Left renal cortex interstitium (tissue), 4 donors: ENCODE measurements at places on chromosomes 5 and 9. TPM values are rescaled to one million over a fixed set of nuclear protein-coding genes. Genes with fewer than 3 reads are reported as not detected.

- no peak for DNase-seq
These were observed 203.4 kb upstream of the RASEF start for GRCh38 chr9:83266331-83266665.

GRCh38 chr5:149257131-149257530 lies 14.5 kb upstream of the AFAP1L1 start:
- no peak for DNase-seq

DNA sequence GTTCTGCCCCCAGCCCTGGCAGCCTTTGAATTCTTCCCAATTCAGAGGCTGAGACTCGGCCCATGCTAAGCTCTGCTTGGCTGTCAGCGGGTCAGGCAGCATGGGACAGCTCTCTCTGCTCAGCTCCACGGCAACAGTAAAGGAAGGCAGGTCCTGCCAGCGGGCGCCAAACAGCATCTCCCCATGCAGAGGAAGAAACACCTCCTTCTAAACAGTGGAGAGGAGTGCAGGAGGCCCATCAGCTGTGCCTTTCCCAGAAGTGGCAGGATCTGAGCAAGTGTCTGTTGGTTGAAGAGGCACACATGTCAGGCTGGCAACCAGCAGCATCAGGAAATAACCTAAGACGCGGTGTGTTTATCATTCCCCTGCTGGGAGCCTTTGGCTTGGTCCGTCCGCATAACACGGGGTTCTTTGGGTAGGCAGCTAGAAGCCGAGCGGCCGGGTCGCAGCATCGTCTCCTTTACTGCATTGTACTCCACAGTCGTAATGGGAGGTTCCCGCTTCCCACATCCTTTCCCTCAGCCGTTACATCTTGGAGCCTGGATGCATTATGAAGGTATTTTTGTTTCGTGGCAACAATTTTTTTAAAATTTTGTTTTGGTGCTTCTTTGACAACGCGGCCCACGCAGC lies 42.7 kb upstream of the NCS1 start:
- no peak for DNase-seq

DNA sequence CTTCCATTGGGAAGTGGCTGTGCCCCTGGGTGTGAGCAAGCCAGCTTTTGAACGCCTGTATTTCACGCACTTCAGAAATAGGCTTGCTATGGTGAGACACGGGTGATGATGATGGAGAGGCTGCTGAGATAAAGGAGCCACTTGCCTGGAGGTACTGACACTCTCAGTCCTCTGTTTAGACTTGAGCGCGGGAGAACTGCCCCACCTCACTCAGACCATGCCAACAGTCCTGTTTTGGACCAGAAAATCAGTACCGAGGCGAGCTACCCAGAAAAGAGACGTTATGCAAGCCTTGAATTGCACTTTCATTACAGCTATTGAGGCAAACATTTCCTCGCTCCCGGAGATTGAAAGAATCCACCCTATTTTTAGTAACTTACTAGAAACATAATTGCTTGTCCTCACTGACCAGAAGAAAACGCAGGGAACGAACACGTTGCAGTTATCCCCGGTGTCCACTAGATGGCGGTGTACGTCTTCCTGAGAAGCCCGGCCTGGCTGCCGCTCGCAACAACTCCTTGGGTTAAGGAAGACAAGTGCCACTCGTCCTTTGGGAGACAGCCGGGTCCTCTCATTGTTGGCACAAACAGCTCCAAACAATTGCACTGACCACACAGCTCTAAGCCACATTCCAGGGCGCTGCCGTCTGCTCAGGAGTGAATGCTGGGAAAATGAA lies 142.4 kb downstream of the PSAT1 start:
- peak; percentile 79 for DNase-seq

DNA sequence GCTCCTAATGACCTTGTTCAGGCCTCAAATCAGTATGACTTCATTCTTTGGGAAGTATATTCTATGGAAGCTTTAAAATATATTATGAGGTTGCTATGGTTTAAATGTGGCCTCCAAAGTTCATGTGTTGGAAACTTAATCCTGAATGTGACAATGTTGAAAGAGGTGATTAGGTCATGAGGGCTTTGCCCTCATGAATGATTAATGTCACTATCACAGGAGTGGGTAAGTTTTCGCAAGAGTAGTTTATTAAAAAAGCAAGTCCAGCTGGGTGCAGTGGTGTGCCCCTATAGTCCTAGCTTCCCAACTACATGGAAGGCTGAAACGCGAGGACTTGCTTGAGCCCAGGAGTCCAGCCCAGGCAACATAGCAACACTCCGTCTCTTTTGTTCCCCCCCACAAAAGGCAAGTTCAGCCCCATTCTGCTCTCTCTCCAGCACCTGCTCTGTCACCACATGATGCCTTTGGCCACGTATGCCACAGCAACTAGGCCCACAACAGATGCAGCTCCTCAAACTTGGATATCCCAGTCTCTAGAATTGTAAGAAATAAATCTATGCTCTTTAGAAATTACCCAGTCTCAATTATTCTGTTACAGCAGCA lies 105.3 kb downstream of the SIL1 start:
- DNase-seq, result no peak

DNA sequence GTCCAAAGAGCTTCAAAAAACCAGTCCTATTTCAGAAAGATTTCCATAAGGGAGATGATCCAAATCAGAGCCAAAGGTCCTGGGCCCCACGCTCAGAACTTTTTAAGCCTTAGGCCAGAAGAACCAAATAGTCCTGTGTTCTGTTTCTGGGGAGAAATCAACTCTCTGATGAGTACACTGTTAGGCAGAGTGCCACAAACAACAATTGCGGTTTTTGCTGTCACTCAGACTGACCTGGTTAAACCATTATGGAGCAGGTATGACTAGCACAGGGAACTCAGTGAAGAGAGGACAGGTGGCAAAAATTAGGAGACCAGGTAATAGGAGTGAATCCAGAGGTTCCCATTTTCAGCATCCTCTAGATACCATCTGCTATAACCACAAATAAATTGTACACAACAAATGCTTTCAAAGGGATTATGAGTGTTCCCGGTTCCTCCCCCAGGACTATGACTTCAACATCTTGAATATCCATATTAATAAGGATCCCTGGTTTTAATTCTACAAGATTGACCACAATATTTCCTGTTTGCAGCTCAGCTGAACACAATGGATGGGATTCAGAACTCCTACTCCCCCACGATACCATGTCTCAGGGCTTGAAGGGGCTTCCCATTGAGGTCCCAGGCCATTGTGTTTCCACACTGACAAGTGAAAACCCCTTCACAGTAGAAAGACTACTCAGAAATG lies 52.1 kb upstream of the FREM1 start:
- DNase-seq, result no peak

DNA sequence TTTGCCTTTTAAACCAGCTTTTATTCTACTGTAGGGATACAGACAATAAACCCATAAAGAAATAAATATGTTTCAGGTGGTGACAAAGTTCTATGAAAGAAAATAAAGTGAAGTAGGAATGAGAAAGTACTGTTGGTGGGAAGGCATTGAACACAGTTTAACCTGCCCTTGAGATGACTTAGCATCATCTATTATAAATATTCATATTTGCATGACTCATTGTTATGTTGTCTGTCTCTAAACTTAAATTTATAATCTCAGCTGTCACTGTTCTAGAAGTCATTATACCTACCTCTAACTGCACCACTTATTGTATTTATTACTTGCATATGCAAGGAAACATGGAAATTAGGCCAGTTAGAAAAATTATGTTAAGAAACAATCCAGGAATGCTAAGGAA lies 202.2 kb downstream of the CHSY3 start:
- no peak for DNase-seq

GRCh38 chr9:78463750-78464149 lies 166.8 kb downstream of the PSAT1 start:
- no peak for DNase-seq

GRCh38 chr5:14110680-14111079 lies 32.5 kb upstream of the TRIO start:
- no peak for DNase-seq

- peak; percentile 60 for DNase-seq
These were observed 136.6 kb upstream of the TNC start for GRCh38 chr9:115254287-115255180.

DNA sequence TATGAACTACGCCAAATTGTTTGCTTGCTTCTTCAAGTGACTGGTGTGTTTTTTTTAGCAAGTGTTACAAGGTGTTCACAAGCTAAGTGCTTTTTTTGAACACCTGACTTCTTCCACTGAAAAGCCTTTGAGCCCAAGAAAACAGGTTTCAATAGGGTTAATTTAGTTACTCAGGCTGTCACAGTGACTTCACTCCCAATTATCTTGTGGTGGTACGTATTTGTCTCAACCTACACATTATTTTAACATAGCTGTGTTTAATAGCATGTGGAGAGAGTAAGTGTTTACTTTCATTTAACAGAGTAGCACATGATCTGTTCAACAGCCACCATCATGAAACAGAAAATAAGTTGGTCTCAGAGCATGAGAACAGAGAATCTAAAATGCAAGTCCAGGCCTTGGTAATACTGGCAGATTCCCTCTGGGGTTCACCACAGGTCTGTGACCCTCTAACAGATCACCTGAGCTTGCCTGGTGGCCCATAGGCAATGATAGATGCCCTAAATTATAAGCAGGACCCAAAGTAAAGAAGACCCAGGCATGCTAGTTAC lies 267.7 kb upstream of the SMARCA2 start:
- DNase-seq, result no peak

DNA sequence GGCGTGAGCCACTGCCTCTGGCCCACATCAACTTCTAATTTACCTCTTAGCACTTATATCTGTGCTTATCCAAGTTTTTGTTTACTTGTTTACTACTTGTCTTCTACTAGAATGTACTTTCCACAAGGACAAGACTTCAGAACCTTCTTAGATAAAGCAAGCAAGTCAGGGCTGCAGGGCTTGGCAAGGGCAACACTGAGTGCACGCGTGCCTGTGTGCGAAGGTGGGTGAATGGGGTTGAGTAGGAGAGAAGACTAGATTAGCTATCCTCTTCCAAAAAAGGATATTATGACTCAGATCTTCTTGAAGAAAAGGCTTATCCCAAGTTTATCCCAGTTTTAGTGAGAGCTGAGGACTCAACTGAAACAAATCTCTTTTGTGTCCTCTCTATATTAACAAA lies 19.3 kb downstream of the AK3 start:
- no peak for DNase-seq

DNA sequence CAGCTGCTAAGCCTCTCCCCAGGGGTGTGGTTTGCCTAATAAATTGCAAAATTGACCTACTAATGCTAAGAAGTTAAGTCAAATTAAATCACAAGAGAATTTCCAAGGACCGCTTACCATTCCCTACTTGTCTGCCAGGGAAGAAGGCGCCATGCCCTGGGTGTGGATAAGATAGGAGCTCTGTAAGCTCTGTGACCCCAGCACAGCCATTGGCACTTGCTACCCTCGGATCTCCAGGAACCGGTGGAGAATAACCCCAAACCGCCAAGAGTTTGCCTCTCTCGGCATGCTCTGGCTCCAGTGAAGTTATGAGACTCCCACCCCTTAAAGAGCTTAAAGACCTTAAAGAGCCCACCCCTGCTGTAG lies 58.9 kb downstream of the NEURL1B start:
- DNase-seq, result no peak

MYMK gene
- not detected for polyA plus RNA-seq

GRCh38 chr9:92599938-92600461 lies 64.2 kb upstream of the ECM2 start:
- DNase-seq, result no peak

INSL4 gene
- not detected for polyA plus RNA-seq
